SHP77 treated with DMSO at 0.1 percent for 48 hours (cell line): ENCODE measurements at places on chromosomes 7 and 10.

GRCh38 chr10:113920875-113921274, 66.4 kb downstream of the NHLRC2 start:
- DNase-seq = no peak

DNA sequence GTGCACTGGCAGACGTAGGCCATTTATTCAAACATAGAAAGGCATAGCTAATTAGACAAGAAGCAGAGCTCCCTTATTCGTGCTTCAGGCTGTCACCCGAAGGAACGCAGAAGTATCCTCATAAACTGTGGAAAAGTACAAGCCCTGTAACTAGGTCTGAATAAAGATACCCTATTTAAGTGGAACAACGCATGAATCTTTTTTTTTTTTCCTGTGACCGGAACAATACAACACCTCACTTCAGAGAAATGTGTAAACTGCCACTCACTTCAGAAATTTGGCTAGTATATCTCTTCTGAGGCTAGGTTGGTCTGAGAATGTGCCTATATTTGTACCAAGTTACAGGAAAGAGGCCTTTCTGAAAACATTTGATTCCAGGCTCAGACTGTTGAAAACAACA, 8.0 kb upstream of the CSTF2T start:
- DNase-seq = no peak

DNA sequence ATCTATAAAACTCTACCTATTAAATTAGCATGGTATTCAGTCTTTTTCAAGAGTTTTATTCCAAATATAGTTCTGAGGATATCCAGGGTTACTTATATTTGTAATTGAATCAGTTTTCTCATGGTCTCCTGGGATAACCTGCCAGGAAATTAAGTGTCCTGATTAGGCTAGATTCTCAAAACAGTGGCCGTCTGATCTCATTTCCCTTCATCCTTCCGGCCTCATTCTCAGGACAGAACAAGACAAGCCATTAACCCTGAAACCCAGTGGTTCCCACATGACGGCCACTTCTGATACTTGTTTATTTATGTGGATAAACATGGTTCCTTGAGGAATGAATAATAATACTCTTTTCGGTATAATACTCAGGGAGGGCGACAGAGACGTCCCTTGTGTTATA, 417.6 kb upstream of the POT1 start:
- no peak for DNase-seq

DNA sequence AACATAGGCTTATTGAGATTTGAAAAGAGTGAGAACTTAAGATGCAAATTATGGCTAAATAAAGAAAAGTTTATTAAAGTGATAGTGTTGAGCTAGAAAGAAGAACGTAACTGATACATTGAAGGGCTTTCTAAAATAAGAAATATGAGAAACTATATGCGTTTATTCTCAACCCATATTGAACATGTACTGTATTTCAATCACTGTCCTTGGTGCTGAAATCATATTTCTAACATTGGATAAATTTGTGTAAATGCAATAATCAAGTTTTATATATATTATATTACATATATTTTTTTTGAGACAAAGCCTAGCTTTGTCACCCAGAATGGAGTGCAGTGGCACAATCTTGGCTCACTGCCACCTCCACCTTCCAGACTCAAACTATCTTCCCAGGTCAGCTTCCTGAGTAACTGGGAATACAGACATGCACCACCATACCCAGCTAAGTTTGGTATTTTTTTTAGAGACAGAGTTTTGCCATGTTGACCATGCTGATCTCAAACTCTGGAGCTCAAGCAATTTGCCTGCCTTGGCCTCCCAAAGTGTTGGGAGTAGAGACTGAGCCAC, 1065.8 kb downstream of the REEP3 start:
- DNase-seq = no peak

DNA sequence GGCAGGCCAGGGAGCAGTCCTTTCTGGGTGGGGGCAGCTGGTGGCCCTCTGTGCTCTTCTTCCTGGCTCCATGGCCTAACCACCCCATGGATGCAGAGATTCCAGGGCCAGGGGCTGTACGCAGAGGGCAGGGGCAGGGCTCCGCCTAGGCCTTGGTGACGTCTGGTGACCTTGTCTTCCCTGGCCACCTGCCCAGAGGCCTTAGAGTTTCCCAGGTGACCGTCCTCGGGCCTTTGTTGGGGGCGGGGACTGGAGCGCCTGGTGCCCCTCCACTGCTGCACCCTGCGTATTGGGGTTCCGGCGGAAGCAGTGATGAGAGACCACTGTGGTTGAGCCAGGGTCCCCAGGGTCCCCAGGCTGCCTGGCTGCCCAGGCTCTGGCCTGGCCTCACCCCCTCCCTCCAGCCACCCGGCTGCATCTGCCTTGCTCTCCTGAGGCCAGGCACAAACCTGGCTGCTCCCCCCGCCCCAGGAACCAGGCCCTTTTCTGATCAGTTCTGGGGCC, 10.3 kb downstream of the PWWP2B start:
- no peak for DNase-seq

GRCh38 chr7:157016024-157016351, 5.5 kb upstream of the MNX1 start:
- no peak for DNase-seq

GRCh38 chr10:19200211-19200610, 151.6 kb downstream of the MALRD1 start:
- DNase-seq = no peak

DNA sequence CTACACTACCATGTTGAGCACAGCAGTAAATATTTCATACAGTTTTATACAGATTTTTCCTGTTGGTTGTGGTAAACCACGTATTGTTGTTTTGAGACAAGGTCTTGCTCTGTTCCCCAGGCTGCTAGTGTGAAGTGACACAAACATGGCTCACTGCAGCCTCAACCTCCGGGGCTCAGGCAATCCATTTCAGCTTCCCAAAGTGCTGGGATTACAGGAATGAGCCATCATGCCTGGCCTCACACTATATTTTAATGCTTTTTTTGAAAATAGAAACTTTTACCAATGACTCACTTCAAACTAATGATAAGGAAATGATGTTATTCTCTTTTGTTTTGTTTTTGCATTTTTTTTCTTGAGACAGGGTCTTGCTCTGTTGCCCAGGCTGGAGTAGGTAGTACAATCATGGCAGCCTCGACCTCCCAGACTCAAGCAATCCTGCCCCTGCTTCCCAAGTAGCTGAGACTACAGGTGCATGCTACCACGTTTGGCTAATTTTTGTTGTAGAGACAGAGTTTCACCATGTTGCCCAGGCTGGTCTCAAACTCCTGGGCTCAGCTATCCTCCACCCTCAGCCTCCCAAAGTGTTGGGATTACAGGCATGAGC, 210.6 kb downstream of the TPST1 start:
- DNase-seq = no peak

GRCh38 chr10:91043173-91043910, 122.5 kb upstream of the ANKRD1 start:
- DNase-seq = no peak

DNA sequence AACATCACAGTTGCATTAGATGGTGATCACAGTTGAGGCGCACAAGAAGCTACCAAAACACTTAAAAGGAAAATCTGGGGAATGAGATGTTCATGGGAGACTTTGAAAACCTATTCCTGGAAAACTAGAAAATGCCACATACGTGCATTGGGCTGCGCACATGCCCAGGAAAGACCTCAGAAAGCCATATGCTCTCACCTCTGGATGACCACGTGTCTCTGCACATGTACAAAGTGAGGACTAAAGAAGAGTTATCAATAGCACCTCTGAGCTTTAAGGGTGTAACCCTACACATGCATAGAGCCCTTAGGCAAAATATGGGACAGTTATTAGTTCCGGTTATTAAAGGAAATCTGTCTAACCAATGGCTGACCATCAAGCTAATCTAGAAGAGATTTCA, 77.7 kb downstream of the CRPPA start:
- DNase-seq = no peak

DNA sequence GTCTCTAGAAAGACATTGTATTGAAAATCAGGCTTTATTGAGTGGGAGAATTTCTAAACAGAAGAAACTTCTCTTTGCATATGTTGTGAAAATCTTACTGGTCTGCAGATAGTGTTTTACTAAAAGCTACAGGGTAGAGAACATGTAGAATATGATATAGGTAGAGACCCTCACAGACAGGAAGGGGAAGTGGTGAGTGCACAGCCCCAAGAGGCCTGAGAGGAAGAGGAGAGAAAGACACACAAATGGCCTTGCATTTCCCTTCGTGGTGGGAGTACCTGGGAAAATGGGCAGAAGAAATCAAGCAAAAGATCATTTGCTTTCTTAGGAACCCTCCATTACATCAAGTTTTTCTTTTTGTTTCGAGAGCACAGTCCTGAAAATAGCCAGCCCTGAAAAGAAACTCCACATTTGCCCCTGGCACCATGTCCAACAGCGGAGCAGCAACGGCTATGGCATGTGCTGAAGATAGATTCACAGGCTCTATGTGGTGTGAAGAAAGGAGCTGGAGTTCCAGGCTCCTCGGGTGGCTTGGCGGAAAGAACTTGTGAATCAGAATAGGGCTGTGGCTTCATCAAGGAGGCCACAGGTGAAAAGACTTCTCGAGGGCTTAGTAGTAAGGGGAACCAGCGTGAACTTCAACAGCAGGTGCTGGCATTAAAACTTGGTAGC, 143.5 kb downstream of the CALCR start:
- no peak for DNase-seq

- DNase-seq = no peak
Observed at GRCh38 chr7:135001390-135002165, 15.3 kb downstream of the AGBL3 start.

DNA sequence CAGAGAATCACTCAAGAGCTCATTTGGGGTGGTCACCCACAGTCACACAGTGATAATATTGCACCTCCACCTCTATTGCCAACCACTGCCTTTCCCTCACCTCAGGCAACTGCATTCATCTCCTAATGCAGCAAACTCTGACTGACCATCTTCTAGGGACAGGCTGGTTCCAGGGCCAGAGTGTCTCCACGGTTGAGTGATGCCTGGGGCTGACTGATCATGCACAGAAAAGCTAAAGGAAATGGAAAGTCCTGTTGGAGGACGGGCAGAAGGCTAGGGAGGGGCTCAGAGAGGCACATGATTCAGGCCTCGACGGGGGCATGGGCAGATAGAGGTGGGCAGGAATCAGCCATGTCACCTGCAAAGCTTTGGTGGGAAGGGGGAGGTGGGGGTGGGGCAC, 127.1 kb upstream of the TNS3 start:
- DNase-seq = no peak
